ENCODE measurements at places on chromosomes 6 and 20. TPM values are rescaled to one million over a fixed set of nuclear protein-coding genes. Genes with fewer than 3 reads are reported as not detected.

Gene GLP1R
- total RNA-seq: not detected

Gene EYS
- total RNA-seq: not detected

Gene RBM12
- 100 TPM for total RNA-seq

Gene RBPJL
- total RNA-seq: 0.18 TPM

Gene BMP7
- total RNA-seq: 11.5 TPM

Gene DLK2
- 19.1 TPM for total RNA-seq

Gene TSBP1
- total RNA-seq: not detected

Gene BPIFB2
- total RNA-seq: not detected

Gene CALHM5
- not detected for total RNA-seq

Gene ARFGEF3
- total RNA-seq: 1.5 TPM

Gene COL21A1
- 3.3 TPM for total RNA-seq

Gene PRRT1
- 1.3 TPM for total RNA-seq

Gene MEI4
- total RNA-seq: 0.05 TPM

Gene HAO1
- total RNA-seq: 0.13 TPM

Gene LY6G6F
- total RNA-seq: not detected

Gene ENPP4
- 5.4 TPM for total RNA-seq

Data from Panc1 (cell line).